Stimulated activated CD8-positive, alpha-beta memory T cell treated with anti-CD3 and anti-CD28 coated beads, Interleukin-2, amount 100 ng/mL, for 1 hour (primary cell): ENCODE measurements at places on chromosomes 11 and 22.

DNA sequence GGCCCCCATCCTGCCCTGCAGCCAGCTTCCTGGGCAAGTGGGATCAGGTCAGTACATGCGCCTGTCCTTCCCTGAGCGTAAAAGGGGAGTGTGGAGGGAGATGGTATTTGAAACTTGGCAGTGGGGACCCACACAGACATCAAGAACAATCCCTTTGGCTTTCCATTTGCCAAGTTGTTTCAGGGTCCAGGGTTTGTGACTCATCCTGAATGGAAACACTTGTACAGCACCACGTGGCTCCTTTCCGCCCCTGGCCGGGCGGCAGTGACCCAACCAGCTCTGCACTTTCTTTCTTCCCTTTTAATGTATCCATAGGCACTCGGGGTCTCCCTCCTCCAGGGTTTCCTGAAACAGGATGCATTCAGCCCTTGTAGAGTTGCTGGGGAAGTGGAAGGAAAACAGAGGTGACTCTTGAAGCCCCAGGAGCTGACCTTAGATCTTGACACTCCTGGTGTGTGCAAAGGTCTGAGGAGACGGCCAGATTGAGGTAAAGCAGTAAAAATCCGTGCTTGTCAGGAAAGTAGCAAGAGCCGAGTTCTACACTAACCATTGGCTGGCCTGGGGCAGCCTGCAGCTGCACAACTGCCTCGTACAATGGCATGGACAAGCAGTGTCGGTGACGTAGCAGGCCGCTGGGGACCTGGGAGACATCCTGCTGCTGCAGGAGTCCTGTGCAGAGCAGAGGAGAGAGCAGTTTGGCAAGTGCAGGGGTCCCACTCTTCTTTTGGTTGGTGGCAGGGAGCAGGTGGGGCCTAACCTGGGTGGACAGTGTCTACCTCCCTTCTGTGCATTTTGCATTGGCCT is 189.8 kb downstream of the SNX19 start:
- DNase-seq = no peak

DNA sequence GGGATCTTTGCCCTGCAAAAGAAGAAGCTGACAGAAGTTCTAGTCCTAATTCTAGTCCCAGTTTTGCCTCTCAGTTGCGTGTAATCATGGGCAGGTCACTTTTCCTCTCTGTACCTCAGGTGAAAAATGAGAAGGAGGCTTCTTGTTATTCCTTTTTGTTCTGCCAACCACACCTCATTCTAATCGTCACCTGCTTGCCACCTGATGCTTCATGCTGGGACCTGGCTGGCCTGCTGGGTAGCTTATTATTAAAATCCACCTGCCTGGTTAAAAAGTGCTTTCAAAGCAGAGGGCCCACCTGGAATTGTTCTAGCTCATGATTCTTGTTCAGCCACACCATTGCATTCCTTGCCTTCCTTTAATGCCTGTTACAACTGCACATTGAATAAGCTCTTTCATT is 8.4 kb upstream of the ALG8 start:
- DNase-seq = no peak

DNA sequence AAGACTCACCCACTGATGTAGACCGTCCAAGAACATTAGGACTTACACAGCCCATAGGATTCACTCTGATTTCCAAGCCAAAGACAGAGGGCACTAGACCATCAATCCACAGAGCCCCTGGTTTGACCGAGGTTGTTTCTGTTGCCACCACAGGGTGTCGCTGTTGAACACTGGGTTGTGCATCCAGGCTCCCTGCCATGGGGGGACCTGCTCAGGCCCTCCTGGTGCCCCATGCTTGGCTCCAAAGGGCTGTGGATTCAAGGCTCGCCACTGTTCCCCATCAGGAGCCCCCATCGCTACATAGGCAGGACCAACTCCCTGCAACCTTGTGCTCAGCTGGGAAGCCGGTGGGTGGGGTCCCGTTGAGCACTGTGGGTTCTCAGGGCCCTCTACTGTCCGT is 128.0 kb upstream of the ANO1 start:
- DNase-seq = no peak

GRCh38 chr11:92357344-92357743 is 132.7 kb downstream of the FAT3 start:
- no peak for DNase-seq

DNA sequence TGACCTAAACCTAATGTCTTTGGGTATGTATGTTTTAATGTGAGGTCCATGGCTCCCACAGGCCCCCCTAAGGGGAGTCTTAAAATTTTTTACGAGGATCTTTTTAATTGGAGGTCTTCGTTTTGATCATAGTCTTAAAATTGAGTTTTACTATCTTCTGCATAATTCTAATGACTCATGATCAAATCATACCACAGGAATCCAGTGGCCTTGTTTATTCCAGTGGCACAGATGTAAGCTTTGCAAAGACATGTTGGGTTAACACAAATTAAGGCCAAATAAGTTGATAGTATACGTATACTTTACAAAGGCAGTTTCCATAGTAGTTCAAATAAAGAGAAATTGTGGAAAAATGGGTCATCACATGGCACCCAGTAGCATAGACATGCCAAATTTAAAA is 33.9 kb upstream of the FJX1 start:
- DNase-seq = no peak

GRCh38 chr11:69999721-70000120 is 78.4 kb upstream of the ANO1 start:
- DNase-seq = no peak

DNA sequence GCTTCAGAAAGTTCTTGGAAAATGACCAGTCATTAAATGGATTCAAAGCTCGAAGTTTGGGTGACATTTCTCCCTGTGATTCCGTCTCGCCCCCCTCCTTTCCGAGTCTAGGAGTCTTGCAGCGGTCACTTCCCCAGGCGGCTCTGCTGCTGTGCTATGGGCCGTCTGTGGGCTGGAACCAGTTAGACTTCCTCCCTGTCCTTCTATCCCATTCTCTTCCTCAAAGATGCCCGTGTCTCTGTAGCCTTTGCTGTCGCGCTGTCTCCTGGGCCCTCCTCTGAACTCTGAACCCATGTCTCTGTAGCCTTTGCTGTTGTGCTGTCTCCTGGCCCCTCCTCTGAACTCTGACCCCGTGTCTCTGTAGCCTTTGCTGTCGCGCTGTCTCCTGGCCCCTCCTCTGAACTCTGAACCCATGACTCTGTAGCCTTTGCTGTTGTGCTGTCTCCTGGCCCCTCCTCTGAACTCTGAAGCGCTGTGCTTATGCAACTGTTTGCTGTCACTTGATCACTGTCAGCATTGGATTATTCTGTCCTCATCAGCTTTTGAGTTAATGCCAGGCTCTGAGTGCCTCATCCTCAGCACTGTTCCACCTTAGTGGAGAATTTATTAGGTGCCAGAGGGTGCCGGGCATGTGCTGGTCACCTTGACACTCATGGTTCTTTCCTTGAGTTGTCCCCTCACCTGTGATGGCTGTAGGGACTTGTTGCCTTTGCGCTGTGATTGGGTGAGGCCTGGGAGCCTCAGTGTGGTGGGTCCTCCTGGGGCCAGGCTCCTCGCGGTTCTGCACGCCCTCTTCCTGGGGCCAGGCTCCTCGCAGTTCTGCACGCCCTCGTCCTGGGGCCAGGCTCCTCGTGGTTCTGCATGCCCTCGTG is 173.3 kb downstream of the TBC1D22A start:
- no peak for DNase-seq

DNA sequence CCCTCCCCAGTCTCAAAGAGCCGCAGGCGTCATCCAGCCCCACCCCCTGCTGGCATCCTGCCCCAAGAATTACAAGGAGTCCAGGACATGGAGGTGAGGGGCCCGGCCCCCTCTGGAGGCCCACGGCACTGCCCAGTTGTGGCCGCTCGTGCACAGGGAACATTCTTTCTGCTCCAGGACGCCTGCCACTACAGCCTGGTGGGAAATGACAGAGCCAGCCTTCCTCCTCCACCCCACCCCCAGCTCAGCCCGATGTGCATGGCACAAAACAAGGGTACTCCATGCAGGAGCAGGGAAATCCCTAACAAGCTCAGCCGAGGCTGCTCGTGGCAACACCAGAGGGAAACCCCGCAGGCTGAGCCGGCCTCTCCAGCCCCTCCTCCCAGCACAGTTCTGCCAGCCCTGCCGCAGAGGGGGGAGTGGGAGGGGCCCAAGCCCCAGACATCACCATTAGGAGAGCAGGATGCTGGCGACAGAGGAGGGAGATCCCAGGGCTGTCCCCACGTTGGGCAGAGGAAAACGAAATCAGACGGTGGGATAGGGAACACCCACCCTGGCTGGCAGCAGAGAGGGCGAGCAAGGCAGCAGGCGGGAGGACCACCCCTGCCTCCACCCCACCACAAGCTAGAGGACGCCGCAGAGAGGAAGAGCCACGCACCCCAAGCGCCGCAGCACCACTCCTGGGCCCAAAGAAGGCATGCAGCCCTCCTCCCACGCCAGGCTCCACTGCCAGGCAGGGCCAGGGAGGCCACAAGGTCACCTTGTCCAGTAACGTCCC is 10.0 kb downstream of the IGSF9B start:
- DNase-seq = no peak

- no peak for DNase-seq
Measured at GRCh38 chr11:46407635-46408034, 16.1 kb upstream of the CHRM4 start.

- DNase-seq = no peak
Measured at GRCh38 chr11:34182921-34183685, 77.7 kb downstream of the NAT10 start.

GRCh38 chr11:1139441-1140083 is 18.2 kb upstream of the MUC5AC start:
- no peak for DNase-seq

DNA sequence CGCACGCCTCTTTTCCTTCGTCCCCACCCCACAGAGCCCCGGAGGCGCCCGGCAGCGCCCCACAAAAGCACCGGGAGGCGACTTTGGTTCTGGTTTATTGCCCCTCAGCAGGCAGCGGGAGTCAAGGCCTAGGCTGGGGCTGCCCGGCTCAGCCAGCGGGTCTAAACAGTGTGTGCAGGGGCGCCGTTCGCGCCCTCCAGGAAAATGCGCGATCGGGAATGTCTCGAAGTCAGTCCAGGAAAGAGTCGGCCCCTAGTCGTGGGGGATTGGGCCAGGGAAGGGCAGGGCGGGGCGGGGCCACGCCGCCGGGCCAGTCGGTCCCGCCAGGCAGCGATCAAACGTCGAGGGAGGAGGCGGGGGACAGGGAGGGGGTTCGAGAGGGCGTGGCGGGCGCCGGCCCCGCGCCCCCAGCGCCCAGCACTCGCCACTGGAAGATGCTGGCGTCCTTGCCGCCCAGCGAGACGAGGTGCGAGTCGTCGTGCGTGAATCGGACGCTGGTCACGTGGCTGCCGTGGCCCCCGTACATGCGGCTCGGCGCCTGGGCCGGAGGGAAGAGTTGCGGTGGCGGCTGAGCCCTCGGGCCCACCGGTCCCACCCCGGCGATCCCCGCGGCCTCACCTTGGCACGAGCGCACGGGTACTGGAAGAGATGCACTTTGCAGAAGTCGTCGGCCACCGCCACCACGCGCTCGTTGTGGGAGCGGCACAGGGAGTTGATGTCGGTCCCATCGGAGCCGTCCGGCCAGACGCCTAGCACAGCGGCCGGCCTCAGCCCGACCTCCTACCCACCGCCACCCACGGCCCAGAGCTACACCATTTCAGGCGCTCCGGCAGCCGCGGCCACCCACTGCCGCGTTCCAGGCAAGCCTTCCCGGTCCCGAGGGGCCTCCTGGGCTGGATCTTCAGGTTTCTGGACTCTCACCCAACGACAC is 741 bp upstream of the MTA2 start:
- DNase-seq = no peak

DNA sequence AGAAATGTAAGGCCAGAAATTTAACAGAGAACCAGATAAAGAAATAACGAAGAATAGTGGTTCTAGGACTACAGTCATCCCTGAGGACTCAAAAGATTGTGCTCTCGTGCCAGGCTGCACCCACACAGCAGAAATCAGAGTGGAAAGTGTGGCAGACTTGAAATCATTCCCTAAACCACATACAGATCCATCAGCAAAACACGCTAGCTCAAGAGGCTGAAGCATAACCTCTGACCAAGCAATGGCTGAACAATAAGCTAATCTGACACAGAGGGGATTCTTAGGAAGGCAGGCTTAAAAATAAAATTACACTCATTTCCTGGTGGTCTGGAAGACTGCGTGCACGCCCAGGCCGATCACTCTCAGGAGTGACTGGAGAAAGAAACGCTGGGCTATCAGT is 19.0 kb downstream of the NCF4 start:
- no peak for DNase-seq

- no peak for DNase-seq
Measured at GRCh38 chr11:119635041-119635740, 93.8 kb downstream of the NECTIN1 start.

DNA sequence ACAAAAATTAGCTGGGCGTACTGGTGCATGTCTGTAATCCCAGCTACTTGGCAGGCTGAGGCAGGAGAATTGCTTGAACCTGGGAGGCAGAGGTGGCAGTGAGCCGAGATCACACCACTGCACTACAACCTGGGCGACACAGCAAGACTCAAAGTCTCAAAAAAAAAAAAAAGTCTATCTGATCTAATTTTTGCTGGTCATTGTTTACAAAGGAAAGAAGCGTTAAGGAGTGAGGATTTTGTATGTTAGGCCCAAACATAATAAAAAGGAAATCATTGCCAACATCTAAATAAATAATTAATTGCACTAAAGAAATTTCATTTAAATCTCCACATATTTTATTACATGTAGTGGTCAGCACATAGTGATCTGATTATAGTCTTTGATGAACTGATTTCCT is 2.9 kb downstream of the RBX1 start:
- no peak for DNase-seq

DNA sequence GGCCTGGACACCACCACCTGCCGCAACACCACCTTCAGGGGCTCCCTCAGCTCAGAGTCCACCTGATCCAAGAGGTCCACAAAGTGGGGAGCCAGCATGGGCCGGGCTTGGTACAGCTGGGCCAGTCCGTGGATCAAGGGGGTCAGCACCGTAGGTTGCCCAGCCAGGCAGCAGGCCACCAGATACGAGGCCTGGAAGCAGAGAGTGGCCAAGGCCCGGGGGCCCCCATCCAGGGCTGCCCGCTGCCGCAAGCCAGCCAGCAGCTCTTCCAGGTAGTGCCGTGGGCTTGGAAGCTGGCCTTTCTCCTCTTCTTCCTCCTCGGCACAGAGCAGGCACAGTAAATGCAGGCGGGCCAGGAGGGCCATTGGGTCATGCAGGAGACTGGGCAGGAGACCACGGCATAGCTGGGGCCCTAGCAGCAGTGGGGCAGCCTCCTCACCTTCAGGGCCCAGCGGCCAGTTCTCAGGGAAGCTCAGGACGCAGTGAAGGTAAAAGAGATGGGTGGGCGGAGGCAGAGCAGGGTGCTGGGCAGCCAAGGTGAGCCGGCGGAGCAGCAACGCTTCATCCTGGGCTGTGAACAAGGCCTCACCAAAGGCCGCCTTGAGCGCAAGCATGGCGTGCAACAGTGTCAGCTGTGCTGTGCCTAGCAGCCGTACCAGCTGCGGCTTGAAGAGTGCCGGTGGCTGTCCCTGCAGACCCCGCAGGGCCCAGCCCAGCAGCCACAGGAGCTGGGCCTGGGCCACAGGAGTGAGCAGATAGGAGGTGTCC is 1.7 kb downstream of the AP5B1 start:
- DNase-seq = no peak

- DNase-seq = no peak
Measured at GRCh38 chr22:22588485-22589164, 29.6 kb upstream of the PRAME start.

DNA sequence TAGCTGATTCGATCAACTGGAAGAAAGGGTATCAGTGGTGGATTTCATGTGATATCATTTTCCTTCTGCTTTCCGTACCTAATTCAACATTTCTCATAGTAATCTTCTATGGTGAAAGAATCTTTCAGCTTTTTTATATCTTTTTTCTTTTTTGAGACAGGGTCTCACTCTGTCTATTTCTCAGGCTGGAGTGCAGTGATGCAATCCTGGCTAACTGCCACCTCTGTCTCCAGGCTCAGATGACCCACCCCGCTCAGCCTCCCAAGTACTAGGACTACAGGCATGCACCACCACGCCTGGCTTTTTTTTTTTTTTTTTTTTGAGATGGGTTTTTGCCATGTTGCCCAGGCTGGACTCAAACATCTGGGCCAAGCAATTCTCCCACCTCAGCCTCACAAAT is 18.6 kb upstream of the CHORDC1 start:
- no peak for DNase-seq
